ENCODE measurements at places on chromosomes 2 and 18.
A peak's percentile ranks its signal among the peaks of the same experiment; 100 is the strongest.

DNA sequence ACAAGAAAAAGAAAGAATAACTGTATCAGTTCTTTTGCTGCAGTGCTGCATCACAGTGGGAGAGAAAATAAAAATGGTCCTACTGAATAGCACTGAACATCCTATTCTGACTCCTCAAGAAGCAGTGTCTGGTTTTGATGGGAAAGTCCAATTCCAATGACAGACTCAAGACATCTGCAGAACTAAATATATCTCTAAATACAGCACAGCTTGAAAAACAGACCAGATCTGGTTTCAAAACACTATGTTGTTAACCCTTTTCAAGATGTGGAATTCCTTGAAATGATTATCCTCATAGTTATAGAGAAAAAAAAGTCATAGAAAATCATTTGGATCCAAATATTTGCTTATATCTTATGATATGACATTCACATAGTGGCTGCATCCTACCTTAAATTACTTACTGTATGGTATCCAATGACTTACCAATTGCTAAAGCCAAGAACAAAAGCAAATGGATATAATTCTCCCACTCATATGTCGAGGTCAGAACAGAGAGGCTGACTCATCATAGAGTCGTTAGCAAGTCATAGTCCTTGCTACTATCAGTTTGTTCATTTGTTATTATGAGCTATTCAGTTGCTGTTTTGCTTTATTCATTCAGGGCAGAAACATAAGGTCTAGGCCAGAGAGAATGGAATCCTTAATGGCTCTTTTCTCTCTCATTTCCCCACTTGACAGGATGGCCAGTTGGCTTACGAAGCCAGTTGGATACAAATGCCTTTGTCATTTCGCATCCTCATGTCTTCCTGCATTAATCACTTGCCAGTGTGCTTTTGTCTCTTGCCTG lies 62.5 kb upstream of the ACVR2A start:
- peak; percentile 89 for DNase-seq

- DNase-seq: no peak
Observed at GRCh38 chr2:147631294-147631693, 213.5 kb upstream of the ACVR2A start.

DNA sequence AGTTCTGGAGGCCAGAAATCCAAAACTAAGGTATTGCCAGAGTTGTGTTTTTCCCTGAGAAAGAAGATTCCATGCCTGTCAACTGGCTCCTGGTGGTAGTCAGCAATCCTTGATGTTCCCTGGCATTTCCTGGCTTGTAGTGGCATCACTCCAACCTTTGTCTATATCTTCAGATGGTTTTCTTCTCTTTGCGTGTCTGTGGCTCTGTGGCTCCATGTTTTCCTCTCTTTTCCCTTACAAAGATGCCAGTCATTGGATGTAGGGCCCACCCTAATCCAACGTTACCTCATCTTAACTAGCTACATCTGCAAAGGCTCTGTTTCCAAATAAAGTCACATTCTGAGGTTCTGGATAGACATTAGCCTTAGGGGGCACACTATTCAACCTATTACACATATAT lies 41.8 kb downstream of the SLC14A1 start:
- DNase-seq: no peak

DNA sequence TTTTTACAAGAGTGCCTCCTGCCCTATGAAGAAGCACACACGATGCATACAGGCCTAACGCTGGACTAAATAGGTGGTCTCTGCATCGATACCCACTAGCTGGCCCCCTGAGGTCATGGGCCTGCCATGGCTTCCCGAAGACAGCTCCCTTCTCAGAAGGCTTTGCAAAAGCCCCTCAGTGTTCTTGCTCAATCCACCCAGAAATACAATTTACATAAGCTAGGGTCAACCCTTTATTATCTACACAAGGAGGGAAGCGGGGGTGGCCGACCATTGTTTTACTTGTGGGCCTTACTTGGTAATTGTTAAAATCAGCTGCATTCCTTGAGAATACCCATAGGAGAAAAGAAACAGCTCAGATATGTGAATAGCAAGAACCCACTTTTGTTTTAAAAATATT lies 28.5 kb downstream of the UXS1 start:
- DNase-seq: no peak

DNA sequence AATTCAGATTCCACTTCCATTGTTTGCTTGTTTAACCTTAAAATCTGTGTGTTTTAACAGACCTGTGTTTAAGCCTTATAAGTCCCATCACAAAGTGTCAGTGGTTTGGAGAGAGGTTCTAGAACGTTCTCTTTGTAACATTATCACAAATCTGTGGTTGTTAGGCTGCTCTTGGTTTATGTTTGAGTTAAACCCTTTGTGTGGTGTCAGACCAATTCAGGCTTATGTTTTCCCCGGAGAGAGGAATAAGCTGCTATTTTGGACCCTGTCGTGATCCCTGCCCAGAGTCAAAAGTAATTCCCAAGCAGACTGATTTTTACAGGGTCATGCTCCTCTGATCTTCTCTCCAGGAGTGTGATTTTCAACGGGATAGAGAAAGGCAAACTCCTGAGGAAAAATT lies 43.8 kb upstream of the LTBP1 start:
- no peak for DNase-seq

DNA sequence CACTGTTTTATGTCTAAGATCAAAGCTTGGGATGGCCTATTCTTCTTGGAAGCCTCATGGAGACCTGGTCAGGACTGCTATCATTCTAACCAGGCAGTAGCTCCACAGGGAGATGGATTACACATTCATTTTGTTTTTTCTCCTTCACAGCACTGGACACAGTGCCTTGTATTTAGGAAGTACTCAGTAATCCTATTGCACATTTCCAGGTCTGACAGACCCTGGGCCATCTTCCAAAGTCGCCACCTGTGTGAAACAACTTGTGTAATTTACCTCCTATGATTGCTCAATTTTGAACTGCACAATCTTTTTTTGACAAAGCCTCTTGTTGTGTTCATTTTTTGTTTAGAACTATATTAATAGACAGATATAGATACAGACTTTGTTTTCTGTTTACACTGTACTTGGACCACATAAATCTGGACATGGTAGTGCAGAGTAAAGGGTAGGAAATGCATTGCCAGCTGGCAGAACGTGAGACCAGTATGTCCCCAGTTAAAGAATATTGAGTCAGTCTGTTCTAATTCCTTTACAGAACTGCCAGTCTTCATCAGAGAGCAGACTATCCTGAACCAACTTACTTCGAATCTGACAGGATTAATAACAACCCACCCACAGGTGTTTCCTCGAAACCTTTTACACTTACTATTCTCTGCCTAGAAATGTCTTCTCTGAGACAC lies 277.8 kb upstream of the CYRIA start:
- DNase-seq: no peak

GRCh38 chr18:64618390-64618789 lies 469.5 kb upstream of the LINC00305 start:
- DNase-seq: no peak

DNA sequence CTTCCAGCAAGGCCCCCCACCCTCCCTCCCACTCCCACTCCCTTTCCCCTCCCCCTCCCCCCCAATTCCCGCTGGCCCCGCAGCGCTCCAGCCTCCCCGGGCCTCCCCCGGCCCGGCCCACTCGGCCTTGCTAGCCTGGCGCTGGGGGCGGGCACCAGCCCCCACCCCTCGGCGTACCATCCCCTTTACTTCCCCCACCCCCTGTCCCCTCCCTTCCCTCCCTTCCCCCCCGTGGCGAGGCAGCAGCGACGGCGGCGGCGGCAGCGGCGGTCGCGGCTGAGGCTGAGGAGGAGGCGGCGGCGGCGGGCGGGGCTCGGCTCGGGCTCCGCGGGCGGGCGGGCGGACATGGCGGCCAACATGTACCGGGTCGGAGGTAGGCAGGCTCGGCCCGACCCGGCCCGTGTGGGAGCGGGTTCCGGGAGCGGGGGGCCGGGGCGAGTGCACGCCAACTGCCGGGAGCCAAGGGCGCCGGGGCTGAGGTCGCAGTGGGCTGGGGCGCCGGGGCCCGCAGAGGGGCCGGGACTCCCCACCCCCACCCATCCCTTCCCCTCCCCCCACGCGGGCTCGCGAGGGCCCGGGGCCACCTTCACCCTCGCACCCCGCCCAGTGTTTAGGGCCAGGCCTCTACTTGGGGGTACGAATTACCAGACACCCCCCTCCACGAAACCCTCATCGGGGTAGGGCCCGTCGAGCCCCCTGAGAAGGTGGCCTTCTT lies at the start of gene MTA3:
Gene MTA3, plus strand, starts transcription at position 232 of the 715 bp plus-strand sequence. Its CDS starts 114 bp downstream, at position 346.
- no peak for DNase-seq

GRCh38 chr2:96913398-96914202 lies 43.7 kb upstream of the SEMA4C start:
- no peak for DNase-seq

GRCh38 chr2:239402666-239403065 lies 1.8 kb upstream of the HDAC4 start:
- DNase-seq: no peak

GRCh38 chr2:42045848-42046748 lies 1.7 kb upstream of the PKDCC start:
- DNase-seq: no peak

DNA sequence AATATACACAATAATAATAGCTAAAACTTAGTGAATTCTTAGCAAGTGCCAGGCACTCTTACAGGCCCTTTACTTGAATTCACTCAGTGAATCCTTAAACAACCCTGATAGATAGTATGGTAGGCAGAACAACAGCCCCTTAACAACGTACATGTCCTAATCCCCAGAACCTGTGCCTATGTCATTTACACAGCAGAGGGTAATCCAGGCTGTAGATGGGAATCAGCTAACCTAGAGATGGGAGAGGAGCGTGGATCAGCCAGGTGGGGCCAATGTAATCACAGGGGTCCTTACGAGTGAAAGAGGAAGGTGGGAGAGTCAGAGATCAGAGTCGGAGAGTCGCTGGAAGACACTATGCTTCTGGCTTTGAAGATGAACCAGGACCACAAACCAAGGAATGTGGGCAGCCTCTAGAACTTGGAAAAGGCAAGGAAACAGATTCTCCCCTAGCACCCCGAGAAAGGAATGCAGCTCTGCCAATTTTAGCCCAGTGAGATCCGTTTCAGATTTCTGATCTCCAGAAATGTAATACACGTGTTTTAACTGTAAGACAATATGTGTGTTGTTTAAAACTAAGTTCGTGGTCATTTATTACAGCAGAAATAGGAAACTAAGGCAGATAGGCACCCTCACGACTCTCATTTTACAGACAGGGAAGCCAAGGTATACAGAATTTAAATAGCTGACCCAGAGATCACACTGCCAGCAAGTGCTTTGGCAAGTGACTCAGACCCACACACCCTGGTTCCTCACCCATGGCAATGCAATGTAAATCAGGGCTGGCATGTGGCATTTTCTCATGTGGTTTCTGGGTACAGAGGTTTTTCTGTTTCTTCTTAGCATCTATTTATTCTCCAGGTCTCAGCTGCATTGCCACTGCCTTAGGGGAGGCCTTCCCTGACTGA lies 68.9 kb downstream of the DOCK10 start:
- no peak for DNase-seq

DNA sequence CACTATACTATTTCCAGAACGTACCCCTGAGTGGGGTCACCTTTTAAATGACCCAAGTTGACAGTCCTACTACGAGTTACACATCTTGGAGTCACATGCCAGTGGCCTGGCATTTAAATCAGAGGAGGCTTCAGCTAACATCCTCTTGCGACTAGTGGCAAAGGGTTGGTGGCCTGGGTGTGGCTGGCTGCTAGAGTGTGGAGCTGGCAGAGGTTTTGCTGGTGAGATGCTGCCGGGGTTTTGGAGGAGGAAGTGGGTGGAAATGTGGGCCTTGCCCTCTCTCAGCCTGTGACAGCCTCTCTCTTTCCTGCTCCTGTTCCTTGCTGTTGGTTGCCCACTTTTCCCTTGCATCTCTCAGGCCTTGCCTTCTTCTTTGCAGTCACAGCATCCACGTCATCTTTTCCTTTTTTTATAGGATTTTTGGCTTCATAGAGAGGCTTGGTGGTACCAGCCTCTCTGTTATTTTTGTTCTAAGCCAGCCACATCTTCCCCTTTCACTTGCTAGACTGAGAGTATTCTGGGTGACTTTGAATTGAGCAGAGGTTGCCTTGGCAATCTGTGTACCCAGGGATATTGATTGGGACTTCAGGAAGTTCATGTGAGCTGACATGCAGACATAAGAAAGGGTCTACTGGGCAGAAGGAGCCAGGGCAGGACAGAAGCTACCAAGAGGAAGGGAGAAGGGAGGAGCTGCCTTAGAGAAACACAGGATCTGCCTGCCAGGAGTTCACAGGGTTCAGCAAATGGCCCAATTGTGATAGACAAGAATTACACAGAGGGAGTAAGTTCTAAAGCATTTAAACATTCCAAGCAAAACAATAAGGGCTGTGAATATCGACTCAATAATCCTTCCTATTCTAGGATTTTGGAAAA lies 55.4 kb downstream of the CDC42EP3 start:
- DNase-seq: no peak

GRCh38 chr18:6024745-6025248 lies 129.5 kb upstream of the TMEM200C start:
- no peak for DNase-seq

- no peak for DNase-seq
Observed at GRCh38 chr2:241796209-241796608, 12.8 kb upstream of the NEU4 start.

- DNase-seq: peak; percentile 99
Observed at GRCh38 chr2:64750817-64751285, 97.1 kb upstream of the SERTAD2 start.

DNA sequence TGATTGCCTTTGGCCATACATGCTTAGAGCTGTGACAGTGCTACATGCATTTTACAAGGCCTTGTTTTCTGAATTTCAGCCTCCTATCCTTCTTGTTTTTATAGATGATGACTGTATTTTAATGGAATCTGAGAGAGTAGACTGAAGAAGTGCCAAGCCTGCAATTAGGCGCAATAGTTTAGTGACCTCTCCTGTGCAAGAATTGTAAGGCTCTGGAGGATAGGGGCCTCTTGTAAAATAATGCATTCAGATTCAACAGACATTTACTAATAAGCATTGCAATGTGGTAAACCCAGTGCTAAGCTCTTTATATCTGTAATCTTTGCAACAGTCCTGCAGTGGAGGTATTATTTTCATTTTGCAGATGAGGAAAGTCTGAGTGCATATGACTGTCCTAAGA lies 105.5 kb downstream of the TDRD15 start:
- DNase-seq: no peak

GRCh38 chr2:24579053-24579803 lies 88.2 kb downstream of the NCOA1 start:
- DNase-seq: no peak

- DNase-seq: no peak
Observed at GRCh38 chr2:238238766-238239542, 884 bp downstream of the HES6 start.

GRCh38 chr2:143477714-143478443 lies 348.7 kb downstream of the ARHGAP15 start:
- no peak for DNase-seq

DNA sequence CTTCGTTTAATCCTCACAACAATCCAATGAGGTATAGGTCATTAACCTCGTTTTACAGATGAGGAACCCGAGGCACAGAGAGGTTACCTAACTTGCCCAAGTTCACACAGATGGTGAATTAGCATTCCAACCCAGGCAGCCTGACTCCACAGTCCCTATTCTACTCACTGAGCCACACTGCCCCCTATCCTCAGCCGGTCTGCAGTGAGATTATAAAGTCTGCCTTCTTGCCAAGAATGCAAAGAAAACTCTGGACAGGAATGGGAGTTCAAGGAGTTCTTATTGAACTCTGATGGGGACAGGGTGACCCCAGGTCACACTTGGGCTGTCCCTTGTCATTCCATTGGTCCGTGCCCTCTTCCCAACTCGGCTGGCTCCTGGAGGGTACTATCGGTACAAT lies 118.1 kb upstream of the MSH6 start:
- peak; percentile 5 for DNase-seq

Measured in fibroblast of mammary gland (primary cell).